Activated CD4-positive, alpha-beta T cell treated with anti-CD3 and anti-CD28 coated beads, Interleukin-2, amount 10 ng/mL, durations not matched to agents 7 days and 5 days (primary cell): ENCODE measurements at places on chromosomes 12 and 14.

DNA sequence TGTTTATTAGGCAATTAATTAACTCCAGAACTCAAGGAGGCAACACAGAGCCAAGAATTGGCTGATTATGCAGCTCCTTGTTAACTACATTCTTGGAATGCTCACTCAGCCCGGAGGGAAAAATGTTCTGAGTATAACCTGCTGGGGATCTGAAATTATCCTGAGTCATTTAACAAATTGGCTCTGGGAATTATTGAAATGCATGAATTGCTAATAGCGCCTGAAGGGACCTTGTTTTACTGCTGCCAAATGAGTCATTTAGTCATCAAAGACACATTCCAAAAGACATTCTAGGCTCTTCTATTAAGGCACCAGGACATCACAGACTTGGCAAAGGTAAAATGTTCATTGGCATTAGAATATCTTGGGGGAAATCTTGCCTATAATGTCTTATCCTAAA, 13.0 kb downstream of the TMEM52B start:
- no peak for DNase-seq

DNA sequence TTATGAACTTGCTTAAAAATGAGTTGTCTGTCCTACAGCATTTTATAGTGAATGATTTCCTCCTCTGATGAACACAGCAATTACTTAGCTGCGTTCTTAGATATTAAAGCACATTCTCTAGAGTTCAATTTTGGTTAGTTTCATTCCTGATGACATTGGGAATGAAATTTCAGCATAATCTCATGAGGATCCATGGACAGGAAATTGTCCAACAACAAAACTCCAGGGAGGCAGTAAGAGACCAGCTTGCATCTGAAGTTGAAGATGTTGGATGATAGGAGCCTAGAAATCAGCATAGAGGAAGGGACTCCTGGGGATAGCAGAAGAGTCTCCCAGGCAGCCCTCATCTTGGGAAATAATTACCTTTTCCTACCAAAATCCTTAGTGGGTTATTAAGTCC, 128.7 kb upstream of the RAP1B start:
- DNase-seq, result no peak

- DNase-seq, result peak; percentile 61
Measured at GRCh38 chr12:27185234-27186021, 58.7 kb upstream of the STK38L start.

GRCh38 chr12:2259369-2259768, 206.6 kb downstream of the CACNA1C start:
- DNase-seq, result no peak

DNA sequence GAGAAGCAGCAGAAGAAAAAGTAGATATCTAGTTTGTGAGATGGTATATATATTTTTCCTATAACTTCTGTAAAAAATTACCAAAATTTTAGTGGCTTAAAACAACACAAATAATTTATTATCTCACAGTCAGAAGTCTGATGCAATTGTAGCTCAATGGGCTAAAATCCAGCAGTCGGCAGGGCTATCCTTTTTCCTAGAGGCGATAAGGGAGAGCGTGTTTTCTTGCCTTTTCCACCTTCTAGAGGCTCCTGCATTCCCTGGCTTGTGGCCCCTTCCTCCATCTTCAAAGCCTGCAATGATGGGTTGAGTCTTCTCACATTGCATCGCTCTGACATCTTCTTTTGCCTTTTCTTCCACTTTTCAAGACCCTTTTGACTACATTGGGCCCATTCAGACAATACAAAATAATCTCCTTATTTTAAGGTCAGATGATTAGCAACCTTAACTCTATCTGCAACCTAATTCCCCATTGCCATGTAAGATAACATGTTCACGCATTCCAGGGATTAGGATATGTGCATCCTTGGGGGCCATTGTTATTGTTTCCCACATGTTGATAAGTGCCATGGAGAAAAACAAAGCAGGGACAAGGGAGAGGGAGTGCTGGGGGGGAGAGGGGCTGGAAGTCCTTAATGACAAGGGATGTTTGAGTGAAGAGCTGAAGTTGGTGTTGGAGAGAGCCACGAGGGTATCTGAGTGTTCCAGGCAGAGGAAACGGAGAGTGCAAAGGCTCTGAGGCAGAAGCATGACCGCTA, 13.8 kb upstream of the DDX47 start:
- no peak for DNase-seq

- no peak for DNase-seq
Measured at GRCh38 chr12:91841822-91842221, 303.8 kb downstream of the BTG1 start.

DNA sequence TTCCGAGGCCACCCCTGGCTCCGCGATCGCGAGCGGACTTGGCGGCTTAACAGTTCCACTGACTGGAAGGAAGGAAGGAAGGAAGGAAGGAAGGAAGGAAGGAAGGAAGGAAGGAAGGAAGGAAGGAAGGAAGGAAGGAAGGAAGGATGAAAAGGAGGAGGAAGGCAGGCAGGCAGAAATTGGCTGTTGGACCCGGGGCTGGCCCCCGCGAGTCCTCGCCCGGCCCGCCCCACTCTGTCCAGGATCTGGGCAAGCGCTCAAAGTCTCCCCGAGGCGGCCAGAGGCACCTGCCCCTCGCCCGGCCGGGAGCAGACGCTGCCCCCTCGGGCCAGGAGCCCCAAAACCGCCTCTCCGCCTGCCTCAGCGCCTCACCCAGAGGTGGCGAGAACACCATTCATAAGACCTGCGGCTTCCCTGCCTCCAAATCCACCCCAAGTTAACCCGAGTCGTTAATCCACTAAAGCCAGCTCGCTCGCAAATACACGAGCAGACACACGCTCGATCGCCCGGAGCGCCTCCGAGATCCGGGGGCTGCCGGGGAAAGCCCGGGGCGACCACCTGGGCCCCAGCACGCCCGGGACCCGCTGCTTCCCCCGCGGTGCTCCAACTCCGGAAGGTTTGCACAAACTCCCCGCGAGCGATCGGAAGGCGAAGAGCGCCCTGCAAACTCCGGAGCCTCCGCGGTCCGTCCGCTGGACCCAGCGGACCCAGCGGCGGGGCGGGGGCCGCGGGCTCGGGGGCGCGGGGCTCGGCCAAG, 844 bp downstream of the DPF3 start:
- DNase-seq, result peak; percentile 32

GRCh38 chr14:57656853-57657252, 163.2 kb upstream of the CCDC198 start:
- no peak for DNase-seq

DNA sequence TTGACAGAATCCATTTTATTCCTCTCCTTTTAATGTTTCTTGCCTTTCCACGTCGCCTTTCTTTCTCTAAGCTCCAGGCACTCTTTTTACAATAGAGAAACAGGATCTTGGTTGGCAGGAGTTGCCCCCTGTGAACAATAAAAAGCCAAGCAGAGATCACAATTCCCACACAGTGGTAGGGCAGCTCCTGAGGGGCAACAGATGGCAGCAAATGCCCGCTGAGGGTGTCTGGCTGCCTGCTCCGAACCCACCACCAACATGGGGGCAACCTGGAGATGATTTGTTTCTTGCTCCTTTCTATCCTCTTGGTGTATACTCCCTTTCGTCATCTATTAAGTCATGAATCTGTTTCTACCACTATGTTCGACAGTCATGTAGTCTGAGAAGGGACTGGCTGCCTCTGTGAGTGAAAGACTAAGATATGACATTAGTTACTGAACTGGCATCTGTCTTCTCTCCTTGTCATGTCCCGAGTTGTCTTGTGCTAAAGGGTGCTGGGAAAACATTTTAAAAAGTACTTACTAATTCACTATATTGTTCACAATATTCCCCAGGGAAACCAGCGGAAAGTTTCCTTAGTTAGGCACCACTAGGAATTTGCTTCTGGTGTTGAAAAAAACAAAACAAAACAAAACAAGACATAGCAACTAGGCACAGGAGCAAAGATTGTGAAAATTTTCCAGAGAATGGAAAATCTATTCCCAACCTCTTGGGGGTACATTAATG, 170.1 kb downstream of the STXBP6 start:
- no peak for DNase-seq

DNA sequence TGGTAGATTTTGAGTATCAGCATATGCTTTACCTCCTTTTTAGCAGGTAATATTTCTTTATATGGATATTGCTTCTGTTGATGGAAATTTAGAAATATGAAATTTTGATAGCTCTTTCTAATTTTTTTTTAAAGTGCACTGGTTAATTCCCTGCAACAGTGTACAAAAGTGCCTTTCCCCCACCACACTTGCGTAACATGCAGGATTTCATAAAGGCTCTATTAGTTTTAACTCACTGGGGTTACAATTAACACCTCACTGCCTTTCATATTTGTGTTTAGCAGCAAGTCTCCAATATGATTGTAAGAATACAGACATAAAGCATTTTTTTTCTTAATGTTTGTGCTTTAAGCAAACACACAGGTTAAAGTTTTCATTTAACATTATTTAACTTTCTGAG, 25.6 kb downstream of the MNAT1 start:
- DNase-seq, result no peak

- no peak for DNase-seq
Measured at GRCh38 chr14:101068313-101069227, 165.0 kb upstream of the RTL1 start.

- peak; percentile 68 for DNase-seq
Measured at GRCh38 chr14:106228541-106229158, 702.3 kb downstream of the TMEM121 start.

DNA sequence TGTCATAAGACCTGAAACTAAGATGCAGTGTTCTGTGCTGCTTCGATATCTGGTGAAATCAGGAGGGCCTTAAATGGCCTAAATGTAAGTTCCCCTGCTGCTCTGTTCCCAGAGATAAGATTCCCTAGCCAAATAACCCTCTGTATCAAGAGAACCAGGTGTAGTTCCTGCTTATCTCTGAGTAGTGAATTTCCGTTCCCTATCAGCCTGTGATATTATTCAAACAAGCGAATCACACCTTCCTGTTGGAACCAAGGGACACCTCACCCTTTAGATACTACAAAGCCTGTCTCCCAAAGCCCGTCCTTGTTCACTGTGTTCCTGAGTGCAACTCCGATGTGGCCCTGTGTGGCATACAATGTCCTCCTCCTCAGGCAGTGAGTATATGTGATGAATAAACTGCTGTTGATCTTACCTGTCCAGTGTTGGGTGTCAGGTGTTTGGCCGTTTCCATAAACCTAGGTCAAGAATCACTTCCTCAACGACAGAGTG, 52.2 kb upstream of the COCH start:
- no peak for DNase-seq
